ENCODE measurements at places on chromosomes 16 and 17.

DNA sequence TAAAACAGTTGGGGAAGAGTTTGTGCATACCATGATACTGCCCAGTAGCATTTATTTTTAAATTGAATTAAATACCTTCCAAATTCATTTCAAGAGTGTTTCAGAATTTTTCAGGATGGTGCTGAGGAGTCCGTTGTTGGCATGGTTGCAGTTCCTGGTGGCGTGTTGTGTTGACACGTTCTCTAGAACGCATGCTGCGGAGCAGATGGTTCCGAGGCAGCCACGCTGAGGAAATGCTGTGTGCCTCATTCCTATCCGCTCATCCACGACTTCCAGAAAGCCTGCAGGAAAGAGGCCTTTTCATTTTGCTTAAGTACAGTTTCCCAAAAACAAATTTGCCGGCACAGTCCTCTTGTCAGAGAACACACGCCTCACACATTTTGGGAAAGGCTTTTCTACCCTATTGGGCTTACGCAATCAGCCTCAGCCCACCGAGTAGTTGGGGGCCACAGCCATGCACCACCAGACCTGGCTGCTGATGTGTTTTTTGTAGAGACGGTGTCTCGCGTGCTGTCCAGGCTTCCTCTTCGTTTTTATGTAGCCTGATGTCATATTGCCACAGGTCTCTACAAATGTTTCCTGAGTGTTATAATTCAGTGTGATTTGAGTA, 32.1 kb upstream of the IL17C start:
- DNase-seq = no peak

GRCh38 chr17:43542859-43543258, 3.3 kb downstream of the ETV4 start:
- DNase-seq = no peak

GRCh38 chr16:17431012-17431411, 39.7 kb downstream of the XYLT1 start:
- DNase-seq = no peak

DNA sequence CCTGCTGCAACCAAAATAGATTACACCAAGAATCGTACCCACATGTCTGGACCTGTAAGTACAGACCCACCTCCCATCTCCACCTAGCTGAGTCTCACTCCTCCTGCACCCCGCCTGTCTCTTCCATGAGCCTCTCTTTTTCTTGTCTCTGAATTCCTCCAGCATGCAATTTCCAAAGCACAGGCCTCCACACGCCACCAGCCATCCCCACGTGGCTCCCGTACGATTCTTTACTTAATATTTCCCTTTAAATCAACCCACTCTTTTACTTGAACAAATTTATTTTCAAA, 1.2 kb downstream of the RPH3AL start:
- DNase-seq = no peak

GRCh38 chr17:17710728-17711541, 29.7 kb downstream of the RAI1 start:
- DNase-seq = no peak

GRCh38 chr16:15834502-15834901, 22.3 kb downstream of the MYH11 start:
- no peak for DNase-seq

GRCh38 chr16:50207652-50208051, 54.5 kb downstream of the TENT4B start:
- DNase-seq = no peak

DNA sequence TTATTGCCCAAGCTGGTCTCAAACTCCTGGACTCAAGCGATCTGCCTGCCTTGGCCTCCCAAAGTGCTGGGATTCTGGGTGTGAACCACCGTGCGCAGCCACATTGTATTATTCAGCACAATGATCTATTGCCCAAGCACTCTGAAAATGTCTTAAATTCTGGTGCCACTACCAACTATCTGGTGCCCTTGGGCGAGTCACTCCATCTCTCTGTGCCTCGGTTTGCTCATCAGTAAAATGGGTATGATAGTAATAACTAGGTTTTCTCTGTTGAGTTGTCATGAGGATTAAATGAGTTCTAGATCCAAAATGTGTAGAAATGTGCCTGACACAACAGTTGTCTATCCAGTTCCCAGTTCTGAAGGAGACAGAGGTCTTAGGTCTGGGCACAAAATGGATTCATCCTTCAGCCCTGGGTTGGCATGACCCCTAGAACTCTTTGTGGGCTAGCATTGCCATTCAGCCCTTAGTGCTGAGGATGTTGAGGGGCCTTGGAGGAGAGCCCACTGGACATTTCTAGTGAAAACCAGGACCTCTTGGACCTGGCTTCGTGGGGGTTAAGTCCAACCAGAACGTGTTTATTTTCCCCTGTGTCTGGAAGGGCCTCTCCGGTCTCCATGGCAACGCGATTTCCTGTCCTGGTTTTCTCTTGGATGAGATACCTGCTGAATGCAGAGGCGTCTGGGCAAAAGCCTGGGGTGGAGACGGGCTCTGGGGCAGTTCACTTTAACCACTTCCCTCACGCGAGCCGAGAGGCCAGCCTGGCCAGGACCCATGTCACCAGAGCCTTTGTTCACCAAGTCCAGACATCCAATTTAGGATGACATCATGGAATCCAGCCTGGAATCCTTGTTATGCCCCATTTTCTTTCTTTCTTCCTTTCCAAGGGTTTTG, 43.7 kb upstream of the TNRC6A start:
- DNase-seq = no peak

GRCh38 chr16:85091522-85091910, 20.8 kb downstream of the CIBAR2 start:
- no peak for DNase-seq

DNA sequence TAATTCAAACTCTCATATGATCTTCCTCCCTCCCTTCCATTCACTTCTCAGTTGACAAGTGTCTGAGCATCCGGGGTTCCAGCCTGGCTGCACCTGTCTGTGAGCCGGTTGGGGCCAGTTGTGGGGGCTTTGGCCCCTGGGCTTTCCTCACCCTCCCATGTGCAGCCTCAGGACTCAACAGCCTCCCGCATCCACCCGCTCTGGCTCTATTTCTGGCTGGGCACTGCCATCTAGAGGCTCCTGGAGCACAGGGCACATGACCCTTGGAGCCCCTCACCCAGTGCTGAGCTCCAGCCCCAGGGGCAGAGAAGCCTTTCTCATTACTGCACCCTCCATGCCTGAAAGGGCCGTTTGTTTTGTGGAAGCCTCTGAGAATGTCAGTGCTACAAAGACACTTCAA, 43.3 kb downstream of the HAPSTR1 start:
- peak; percentile 29 for DNase-seq

- no peak for DNase-seq
These were observed 3.0 kb downstream of the ALYREF start for GRCh38 chr17:81888105-81888987.

DNA sequence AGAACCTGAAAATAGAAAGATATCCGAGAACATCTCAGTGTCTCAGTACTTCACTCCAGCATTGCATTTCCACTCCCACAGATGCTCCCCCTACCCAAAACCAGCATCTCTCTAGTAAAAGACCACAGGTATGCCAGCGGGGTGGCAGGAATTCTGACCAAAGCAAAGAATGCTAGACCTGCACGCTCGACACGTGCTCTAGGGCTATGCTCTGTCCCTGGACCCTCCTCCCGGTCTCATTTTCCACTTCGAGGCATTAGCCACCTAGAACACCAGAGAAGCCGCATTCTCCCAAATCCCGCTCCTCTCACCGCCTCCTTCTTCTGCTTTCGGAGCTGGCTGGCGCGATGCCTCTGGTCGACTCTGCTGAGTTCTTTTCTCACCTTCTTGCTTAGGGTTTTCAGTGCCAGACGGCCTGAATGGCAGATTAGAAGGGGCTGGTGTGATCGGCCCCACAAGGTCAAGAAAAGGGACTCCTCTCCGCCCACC, 487 bp downstream of the TSR1 start:
- DNase-seq = no peak

DNA sequence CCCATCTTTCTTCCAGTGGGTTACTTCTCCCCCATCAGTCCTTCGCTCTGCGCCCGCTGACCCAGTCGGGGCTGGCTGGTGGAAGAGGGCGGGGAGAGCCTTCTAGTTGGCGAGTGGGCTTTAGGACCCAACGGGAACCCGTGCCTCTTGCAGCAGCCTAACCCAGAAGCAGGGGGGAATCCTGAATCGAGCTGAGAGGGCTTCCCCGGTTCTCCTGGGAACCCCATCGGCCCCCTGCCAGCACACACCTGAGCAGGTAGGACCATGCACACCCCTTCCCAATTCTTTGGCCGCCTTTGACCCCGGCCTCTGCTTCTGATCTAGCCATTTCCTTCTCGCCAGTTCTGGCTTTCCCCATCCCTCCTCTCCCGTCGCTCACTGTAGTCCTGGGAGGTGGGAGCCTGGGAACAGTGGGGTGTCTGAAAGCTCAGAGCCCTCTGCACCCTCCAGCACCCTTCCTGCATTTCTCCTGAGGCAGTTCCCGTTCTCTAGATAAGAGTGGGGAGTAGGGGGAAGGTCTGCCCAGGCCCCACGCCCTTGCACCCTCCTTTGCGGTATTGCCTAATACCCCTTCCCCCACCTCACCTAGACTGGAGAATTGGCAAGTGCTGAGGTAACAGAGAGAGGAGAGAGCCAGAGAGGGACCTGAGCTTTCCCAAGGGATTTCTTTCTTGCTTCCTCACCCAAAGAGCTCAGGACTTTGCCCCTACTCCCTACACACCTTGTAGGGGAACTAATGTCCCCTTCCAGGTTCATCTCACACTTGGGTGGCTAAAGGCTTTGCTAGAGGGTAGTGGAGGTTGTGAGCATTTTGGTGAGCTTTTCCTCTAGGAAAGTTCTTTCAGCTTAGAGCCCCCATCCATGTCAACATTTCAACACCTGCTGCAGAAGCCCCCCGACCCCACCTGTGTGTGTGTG, at the start of gene RARA:
Gene RARA (plus strand): TSS at position 150 of the 918 bp plus-strand sequence. CDS start 22,039 bp downstream, outside the sequence.
- DNase-seq = no peak

DNA sequence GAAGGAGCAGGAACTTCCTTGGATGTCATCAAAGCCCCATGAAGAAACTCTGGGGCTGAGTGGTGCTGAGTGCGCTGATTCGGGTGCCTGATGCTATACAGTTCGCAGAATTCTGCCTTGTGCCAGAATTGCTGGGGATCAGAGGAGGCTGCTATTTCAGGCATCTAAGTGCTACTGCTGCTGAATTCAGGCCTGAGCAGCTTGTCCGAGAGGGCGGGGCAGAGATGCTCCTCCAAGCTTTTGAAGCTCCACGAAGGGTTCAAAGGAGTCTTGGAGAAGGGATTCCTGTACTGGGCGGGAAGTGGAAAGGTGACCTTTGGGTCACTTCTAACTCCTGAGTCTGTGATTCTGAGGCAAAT, 227.8 kb downstream of the CCDC182 start:
- no peak for DNase-seq

DNA sequence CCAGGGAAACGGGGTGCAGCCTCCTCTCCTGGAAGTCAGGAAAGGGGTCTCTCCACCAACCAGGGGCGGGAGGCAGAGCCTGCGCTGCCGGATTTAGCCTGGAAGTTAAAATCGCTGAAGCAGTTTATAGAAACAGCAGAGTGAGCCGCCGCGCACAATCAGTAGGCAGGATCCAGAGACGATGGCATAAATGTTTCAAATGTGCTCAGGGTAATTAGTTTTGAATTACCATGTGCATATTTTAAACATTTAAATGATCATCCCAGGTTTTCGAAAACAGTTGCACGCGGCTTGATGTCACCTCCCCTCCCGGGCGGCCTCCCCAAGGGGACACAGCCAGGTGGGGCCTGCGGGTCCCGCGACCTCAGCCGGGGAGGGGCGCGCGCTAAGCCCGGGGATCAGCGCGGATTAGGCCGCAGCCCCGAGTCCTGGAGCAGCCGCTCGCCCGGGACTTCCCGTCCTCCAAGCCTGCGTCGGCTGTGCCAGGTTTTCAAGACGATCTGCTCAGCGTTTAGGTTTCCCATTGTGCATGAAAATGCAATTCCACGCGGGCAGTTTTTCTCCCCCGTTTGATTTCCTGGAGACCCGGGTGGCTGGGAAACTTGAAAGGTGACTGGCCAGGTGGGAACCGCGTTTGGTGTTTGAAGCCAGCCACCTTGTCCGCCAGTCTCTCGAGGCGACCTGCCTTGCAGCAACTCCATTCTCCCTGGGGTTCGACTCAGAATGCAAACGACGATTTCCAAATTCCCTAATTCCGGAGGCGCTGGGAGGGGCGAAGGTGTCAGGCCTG, 78.3 kb downstream of the RPA1 start:
- DNase-seq = no peak

DNA sequence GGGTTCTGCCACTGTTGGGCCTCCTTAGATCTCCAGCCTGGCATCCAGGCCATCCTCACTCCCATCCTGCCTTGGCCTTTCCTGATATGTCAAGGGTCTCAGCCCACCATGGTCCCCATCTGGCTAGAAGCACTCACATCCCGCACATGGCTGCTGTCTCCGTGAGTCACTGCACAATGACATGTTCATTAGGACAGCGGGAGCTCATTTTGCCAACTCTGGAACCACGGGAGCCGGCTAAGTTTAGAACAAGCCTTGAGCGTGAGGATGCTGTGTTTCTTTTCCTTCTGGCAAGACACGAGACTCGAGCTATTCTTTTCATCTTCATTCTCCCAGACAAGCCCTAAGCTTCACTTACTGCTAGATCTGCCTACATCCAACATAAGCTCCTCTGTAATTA, 65.7 kb upstream of the KSR1 start:
- DNase-seq = no peak

DNA sequence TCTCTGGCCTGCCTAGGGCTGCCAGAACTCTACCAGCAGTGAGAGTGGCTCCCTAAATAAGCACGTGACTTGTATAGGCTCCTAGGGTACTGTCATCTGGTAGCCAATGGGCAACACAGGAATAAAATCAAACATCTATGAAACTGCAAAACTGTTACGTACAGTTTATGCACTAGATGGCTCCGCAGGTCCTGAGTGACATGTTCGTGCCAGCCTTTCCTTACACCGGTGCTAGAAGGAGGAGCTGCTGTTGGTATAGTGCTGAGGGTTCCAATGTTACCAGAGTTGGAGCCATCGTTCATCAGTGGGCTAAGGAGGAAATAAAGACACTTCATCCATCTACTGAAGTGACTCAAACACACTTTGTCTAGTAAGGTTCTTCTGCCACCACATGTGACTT, 63.2 kb upstream of the TRAP1 start:
- no peak for DNase-seq

DNA sequence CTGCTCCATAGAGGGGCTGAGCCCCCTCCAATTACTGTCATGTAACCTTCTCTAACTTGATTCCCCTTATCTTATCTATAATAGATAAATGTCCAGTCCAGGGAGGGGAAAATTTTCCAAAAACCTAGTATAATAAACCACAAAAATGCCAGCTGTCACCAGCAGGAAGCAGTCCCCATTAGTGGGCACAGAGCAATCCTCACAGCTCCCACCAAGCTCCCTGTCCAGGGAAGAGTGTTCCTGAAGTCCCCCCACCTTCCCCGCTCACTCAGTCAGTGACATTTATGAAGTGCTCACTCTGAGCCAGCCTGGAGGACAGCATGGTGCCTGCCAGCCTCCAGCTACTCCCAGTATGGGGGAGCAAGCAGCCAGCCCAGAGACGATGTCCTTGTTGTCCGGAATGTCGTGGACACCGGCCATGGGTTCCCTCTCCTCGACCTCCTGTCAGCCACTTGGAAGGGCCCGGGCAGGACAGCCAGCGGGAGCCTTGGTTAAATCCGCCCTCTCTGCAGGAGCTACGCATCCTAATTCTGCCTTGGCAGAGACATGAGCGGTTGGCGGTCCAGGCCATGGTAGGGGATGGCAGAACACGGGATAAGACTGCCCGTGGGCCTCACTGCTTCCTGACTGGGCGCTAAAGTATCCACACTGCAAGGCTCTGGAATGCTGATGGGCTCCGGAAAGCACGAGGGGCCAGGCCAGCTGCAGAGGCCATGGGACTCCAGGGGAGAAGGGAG, 102.0 kb upstream of the CDH5 start:
- no peak for DNase-seq
